ENCODE measurements at places on chromosomes 2 and 18. TPM values are rescaled to one million over a fixed set of nuclear protein-coding genes. Genes with fewer than 3 reads are reported as not detected.

- no peak for DNase-seq
Measured at GRCh38 chr18:50776383-50776782, 43.4 kb downstream of the MRO start.

DNA sequence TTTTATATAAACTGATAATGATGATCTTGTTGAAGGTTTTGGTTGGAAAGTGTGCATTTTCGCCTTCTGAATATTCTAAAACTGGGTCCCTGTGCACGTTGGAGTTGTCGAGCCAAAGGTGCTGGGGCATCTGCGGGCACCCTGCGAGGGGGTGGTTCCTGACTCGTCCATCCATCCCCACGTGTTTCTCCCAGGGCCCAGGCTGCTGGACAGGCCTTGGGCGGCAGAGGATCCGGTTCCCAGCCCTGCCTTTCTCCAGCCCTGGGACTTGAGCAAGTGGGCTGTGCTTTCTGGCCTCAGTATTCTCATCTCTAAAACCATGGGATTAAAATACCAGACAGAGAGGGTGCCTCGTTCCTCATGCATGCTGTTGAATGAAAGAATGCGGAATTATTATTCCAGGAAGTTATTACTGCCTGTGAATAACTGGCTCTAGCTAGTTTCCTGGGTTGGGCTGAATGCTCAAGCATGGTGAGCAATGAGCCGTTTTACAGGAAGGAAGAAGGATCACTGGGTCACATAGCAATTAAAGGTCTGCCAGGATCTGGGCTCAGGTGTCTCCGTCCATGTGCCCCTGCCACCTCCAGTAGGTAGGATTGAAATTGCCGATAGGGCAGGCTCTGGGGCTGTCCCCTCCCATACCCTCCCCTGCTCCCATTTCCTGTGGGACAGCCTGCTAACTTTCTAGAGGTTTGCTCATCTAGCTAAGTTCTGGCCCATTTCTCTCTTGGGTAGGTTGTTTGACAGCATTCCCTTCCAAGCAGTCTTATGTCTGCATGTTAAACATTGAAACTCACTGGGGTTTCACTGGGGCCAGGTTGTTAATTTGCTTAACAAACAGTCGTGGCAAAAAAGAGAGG lies 77.2 kb upstream of the HS6ST1 start:
- peak; percentile 85 for DNase-seq

- DNase-seq = no peak
Measured at GRCh38 chr2:85156619-85157018, 23.4 kb downstream of the TCF7L1 start.

DNA sequence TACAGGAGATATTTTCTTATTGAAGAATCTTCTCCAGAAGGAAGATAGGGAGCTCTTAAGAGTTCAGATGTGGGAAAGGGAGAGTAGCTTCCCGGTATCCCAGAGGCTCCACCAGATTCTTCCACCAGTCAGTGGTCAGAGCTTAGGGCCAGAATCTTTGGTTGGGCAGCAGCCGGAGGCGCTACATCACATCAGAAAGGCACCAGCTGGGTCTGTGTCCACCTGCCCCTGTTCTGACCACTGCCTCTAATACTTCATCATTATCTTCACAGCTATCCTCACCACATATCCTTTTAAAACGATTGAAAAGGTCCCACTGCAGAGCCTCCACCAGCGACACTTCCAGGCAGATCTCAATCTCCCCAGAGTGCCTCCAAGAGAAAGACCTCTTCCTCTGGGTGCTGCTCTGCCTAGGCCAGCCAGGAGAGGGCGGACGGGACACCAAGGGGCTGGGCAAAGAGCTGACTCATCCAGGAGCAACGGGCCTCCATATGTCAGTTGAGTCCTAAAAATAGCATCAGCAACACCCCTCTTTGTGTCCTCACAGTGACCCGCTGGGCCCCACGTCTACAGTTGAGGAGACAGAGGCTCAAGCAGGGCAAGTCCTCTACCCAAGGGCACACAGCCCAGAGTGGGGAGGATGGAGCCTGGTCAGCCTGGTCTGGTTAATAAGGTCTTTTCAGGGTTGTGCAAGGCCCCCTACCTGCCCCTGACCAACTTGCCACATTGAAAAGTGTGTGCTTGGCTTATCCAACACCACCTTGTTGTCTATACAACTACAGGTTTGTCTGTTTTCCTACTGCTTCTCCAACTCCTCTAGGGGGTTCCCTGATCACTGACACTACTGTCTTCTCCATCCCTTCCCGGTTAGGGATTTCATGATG lies 81.2 kb downstream of the ADD2 start:
- no peak for DNase-seq

DNA sequence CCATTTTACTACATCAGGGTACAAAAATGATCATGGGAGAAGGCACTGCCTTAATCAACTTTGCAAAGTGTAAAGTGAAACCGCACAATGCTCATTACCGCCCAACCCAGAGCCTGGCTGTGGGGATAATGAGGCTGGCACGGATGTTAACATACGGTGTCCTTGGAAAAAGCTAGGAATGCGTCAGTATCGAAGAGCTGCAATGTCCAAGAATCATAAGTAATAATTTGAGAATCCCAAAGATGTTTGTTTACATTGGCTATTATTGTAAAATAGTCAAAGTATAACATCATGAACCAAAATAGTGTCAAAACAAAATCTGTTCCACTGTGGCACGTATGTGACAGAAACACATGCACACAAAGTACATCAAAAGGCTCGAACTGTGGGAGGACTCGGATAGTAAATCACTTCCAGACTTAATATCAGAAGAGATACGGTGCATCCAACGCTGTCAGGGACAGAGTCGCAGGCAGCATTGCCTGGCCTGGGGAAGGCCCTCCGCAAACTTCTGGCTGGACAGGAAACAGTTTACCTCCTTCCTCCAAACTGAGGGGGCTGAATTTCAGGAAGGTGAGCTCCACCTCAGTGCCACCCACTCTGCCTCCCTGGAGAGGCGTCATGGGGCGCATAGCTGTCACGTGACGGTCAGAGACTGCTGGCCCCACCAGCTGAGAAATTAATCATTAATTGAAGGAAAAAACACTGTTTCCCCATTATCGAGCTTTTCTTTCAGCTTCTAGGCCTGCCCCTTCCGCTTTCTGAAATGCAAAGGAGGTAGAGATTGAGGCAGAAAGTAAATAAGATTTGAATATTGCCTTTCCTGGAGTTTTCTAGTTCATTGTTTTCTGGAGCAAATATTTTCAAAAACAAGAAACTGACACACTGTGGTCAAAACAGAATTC lies 1.8 kb upstream of the ID2 start:
- peak; percentile 83 for DNase-seq

DNA sequence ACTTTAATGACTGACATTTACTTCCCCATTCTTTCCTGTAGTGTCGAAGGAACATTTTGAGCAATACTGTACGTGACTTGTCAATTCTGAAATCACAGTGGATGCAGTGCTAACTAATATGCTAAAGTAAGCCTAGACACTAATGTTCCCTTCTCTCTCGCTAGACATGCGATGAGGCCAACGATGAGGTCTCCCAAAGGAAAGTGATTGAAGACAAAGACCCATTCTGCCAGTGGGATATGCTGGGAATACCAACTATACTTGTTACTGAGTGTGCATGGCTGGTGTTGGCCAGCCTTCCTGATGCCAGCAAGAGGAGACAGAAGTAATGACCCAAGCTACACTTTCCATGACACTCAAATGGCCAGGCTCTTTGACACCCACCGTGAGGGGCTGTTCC lies 2.5 kb upstream of the SERPINE2 start:
- no peak for DNase-seq

- DNase-seq = no peak
Measured at GRCh38 chr18:56565551-56566345, 72.6 kb downstream of the TXNL1 start.

The DSG1 gene
- not detected for polyA plus RNA-seq
